GF-D8 (cell line): ENCODE measurements at places on chromosomes 6 and 20.

DNA sequence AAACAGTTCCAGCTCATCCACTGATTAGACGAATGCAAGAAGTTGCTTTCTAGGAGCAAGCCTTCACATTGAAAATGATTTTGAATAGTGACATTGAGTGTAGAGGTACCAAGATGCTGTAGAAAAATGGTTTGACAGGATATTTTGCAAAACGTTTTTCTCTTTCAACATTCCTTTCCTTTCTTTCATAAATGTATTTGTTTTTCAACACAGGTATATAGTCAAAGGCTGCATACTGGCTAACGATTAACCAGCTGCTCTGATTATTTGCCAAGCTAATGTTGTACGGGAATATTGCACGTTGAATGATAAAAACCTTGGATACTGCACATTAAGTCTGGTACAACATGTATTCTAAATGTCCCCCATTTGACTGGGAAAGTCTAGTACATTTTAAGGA, 78.8 kb upstream of the TENT5A start:
- no peak for DNase-seq

- no peak for DNase-seq
Measured at GRCh38 chr6:83368577-83368976, 62.3 kb downstream of the ME1 start.

GRCh38 chr6:143569040-143569439, 57.5 kb upstream of the FUCA2 start:
- DNase-seq: no peak

DNA sequence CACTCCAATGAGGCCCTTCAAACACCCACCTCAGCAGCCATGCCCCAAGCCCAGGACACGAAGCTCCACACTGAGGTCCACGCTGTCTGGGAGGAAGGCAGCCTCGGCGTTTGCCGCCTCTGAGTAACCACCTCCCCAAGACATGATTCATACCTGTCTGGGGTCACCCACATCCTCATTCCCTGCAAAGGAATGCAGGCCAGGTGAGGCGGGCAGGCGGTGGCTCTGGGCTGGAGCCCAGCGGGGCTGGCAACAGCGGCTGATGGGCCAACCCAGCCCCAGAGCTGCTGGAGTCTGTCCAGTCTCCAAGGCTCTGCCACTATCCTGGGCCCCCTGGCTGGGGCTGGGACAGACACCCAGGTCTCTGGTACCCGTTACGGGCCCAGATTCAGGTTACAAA, 14.8 kb downstream of the PMEPA1 start:
- DNase-seq: no peak

DNA sequence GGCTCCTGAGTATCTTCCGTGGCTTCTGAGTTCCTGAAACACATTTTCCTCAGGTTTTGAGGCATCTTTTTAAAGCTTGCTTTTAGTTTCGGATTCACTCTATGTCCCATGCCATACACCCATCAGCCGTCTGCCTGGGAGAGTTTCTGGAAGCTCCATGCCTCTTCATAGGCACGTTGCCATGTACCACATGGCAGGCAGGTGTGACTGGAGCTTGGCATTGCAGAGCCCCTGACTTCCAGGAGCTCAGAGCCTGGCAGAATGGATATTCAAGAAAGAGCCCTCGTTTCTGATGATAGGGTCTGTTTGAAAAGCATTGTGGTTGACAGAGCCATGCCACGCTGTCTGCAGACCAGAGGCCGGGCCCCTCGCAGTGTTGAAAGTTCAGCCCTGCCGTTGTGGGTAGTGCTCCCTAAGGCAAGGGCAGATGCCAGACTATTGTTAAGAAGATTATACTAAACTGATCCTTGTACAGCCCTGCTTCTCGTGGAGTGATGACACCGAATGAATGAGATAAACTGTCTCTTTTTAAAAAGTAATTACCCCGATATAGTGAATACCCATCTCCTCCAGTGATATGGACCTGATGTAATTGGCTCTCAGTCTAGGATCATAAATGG, 100.0 kb downstream of the RPP40 start:
- DNase-seq: no peak

GRCh38 chr20:45149062-45149461, 24.8 kb upstream of the WFDC12 start:
- no peak for DNase-seq
